Suprapubic skin (tissue), 4 donors: ENCODE measurements at places on chromosomes 6 and 20.

DNA sequence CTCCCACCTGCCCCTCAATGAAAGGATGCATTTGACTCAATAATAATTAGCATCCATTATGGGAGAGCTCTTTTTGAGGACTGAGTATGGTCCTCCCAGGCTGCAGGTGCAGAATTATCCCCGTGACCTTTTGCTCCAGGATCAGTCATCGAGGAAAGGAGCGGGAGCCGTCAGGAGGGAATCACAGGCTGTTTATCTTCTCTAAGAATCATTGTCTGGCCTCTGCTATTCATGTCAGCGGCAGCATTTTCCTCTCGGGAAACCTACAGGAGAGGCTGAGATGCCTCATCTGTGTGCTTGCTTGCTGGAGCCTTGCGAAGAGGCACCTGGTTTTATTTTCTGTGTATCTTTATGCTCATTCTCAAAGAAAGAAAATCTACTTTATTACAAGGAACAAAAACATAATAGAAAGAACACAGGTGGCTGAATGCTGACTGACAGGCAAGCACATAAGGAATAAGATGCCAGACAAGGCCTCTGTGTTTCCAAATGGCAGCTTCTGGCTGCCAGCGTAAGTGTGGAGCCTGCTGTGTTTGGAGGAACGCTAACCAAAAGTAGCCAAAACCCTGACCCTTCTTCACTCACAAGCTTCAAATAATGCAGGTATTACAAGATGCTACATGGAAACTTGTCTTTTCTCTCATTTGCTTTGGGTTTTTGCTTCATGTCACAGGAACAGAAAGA, 539.1 kb upstream of the MARCKS start:
- no peaks in the 10 kb centered on the region for H3K27me3 ChIP-seq
- no peaks in the 10 kb centered on the region for H3K36me3 ChIP-seq
- no peaks in the 10 kb centered on the region for H3K4me1 ChIP-seq
- no peak overlapping the region for H3K27ac ChIP-seq
- DNase-seq = no peak

GRCh38 chr6:103122766-103123601, 1729.5 kb downstream of the GRIK2 start:
- DNase-seq = no peak
- H3K27me3 ChIP-seq = no peaks in the 10 kb centered on the region
- no peaks in the 10 kb centered on the region for H3K4me1 ChIP-seq
- H3K4me3 ChIP-seq = no peak overlapping the region
- H3K27ac ChIP-seq = no peak overlapping the region

- H3K36me3 ChIP-seq = no peaks in the 10 kb centered on the region
- H3K27ac ChIP-seq = no peak overlapping the region
- peaks cover 3% of the 10 kb centered on the region for H3K4me1 ChIP-seq
Observed at GRCh38 chr20:32040142-32040953, 11.7 kb upstream of the HCK start.

DNA sequence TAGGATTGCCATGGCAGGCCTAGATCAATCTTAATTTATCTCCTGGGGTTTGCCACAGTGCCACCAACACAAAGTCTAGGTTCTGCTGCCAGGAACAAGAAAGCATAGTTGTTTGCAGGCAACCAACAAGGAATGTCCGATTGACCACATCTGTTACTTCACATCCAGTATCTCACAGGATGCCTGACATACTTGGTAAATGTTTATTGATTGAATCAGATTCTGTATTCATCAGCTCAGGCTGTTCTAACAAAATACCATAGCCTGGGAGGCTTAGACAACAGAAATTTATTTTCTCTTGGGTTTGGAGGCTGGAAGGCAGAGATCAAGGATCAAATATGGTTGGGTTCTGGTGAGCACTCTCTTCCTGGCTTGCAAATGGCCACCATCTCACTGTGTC, 26.3 kb upstream of the MC3R start:
- no peak overlapping the region for H3K27ac ChIP-seq
- DNase-seq = no peak
- no peak overlapping the region for H3K4me3 ChIP-seq
- H3K27me3 ChIP-seq = no peaks in the 10 kb centered on the region
- H3K36me3 ChIP-seq = no peaks in the 10 kb centered on the region
- H3K4me1 ChIP-seq = peaks cover 11% of the 10 kb centered on the region

DNA sequence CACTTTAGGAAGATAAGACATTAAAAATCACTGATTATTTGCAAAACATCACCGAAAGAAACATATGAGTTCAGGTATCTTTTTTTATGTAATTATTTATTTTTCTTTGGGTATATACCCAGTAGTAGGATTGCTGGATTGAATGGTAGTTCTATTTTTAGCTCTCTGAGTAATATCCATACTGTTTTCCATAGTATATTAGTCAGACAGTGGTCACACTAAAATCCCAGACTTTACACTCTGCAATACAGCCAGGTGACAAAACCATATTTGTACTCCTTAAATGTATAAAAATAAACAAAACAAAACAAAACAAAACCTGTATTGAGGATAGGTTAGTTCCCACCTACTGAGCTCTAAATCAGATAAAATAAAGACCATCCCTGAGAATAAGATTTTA, 1024.3 kb upstream of the EYS start:
- DNase-seq = no peak
- H3K27ac ChIP-seq = no peak overlapping the region
- H3K27me3 ChIP-seq = no peaks in the 10 kb centered on the region
- H3K4me3 ChIP-seq = no peak overlapping the region
- no peaks in the 10 kb centered on the region for H3K4me1 ChIP-seq

GRCh38 chr6:24600903-24601302, 45.1 kb downstream of the KIAA0319 start:
- no peak overlapping the region for H3K27ac ChIP-seq
- no peaks in the 10 kb centered on the region for H3K27me3 ChIP-seq
- DNase-seq = no peak
- no peak overlapping the region for H3K4me3 ChIP-seq

- H3K27me3 ChIP-seq = no peaks in the 10 kb centered on the region
- no peak overlapping the region for H3K4me3 ChIP-seq
- DNase-seq = no peak
- no peak overlapping the region for H3K27ac ChIP-seq
- H3K4me1 ChIP-seq = no peaks in the 10 kb centered on the region
Observed at GRCh38 chr6:131004387-131004755, 58.7 kb downstream of the EPB41L2 start.

GRCh38 chr6:141261016-141261671, 871.6 kb upstream of the GJE1 start:
- H3K27ac ChIP-seq = no peak overlapping the region
- H3K4me3 ChIP-seq = no peak overlapping the region
- peak; percentile 70 for DNase-seq
- no peaks in the 10 kb centered on the region for H3K36me3 ChIP-seq
- H3K4me1 ChIP-seq = no peaks in the 10 kb centered on the region

- no peak for DNase-seq
- H3K4me1 ChIP-seq = peaks cover 1% of the 10 kb centered on the region
- H3K27me3 ChIP-seq = peaks cover 5% of the 10 kb centered on the region
- H3K27ac ChIP-seq = no peak overlapping the region
Observed at GRCh38 chr20:2745060-2745910, 52.7 kb downstream of the EBF4 start.

DNA sequence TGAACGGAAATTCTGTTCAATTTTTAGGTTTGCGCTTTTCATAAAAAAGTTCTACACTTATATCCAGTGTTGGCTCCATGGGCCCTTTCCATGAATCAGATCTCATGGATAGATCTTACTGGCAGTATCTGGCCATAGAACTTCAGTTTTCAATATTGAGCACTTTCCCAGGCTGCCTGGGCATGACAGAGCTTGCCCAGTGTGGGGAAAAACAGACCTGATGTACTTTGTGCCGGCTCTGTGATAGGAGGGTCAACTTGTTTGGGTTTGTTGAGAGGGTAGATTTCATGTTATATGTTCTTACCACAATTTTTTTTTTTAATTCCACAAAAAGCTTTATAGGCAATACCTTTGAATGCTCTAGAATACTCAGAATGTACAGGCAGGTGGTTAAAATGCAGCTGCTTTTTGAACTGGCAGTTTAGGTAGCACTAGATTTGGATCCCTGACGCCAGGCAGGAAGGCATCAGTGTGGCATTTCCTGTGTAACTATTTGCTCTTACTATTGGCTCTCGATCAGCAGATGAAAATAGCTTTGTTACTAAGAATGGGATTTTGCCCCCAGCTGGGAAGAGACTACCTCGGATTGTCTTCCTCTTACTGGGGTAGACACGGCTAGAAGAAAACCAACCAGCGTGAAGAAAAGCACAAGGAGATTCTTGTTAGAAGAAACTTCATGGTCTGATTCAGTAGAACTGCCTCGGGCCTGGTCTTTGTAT, 404.9 kb upstream of the SOX4 start:
- no peaks in the 10 kb centered on the region for H3K36me3 ChIP-seq
- DNase-seq = no peak
- no peak overlapping the region for H3K27ac ChIP-seq
- H3K27me3 ChIP-seq = no peaks in the 10 kb centered on the region

DNA sequence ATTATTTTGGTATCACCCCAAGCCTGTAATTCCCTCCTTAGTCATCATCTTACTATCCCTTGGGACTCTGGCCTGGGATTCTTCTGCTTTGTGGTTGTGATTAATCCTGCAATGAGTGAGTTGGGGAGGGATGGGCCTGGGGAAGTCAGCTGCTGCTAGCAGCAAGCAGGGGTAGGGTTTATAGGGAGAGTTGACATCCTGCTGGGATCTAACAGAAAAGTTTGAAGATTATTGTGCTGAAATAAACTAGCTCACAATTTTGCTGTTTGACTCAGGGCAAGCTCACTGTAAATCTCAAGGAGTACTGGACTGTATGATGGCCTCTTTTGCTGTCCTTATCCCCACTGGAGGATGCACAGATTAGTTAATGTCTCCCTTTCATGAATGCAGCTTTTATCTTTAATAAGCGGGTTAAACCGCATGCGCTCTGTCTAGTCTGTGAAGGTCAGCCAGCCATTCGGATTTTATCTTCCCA, 83.4 kb downstream of the JARID2 start:
- no peaks in the 10 kb centered on the region for H3K36me3 ChIP-seq
- H3K4me3 ChIP-seq = no peak overlapping the region
- no peak for DNase-seq
- H3K4me1 ChIP-seq = peaks cover 41% of the 10 kb centered on the region
- H3K27me3 ChIP-seq = no peaks in the 10 kb centered on the region

GRCh38 chr20:19269737-19270340, 57.4 kb downstream of the SLC24A3 start:
- H3K4me3 ChIP-seq = no peak overlapping the region
- H3K27me3 ChIP-seq = no peaks in the 10 kb centered on the region
- H3K36me3 ChIP-seq = no peaks in the 10 kb centered on the region
- H3K4me1 ChIP-seq = peaks cover 8% of the 10 kb centered on the region
- no peak overlapping the region for H3K27ac ChIP-seq

- H3K4me3 ChIP-seq = no peak overlapping the region
- H3K27me3 ChIP-seq = peaks cover 46% of the 10 kb centered on the region
- no peak for DNase-seq
- no peak overlapping the region for H3K27ac ChIP-seq
- no peaks in the 10 kb centered on the region for H3K36me3 ChIP-seq
- H3K4me1 ChIP-seq = peaks cover 17% of the 10 kb centered on the region
Observed at GRCh38 chr20:2820896-2821869, 5.0 kb downstream of the TMEM239 start.

DNA sequence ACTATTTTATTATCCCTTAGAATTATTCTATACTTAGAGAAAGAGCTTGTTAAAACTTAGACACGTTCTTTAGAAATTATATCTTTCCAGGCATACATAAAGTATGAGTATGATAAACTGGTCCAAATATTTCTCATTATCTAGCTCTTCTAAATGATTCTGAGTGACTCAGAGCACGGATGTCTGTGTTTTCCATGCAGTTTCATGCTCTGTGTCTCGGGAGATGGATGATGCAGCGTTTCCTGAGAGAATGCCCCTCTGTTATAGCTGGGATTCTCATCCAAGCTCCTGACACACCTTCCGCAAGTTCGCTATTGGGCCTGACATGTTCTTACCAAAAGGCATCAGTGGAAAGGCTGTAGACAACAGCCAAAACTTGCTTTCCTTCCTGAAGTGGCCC, 19.3 kb downstream of the SIRT5 start:
- no peaks in the 10 kb centered on the region for H3K27me3 ChIP-seq
- H3K27ac ChIP-seq = no peak overlapping the region
- no peak overlapping the region for H3K4me3 ChIP-seq
- no peaks in the 10 kb centered on the region for H3K4me1 ChIP-seq
- peaks cover 62% of the 10 kb centered on the region for H3K36me3 ChIP-seq

DNA sequence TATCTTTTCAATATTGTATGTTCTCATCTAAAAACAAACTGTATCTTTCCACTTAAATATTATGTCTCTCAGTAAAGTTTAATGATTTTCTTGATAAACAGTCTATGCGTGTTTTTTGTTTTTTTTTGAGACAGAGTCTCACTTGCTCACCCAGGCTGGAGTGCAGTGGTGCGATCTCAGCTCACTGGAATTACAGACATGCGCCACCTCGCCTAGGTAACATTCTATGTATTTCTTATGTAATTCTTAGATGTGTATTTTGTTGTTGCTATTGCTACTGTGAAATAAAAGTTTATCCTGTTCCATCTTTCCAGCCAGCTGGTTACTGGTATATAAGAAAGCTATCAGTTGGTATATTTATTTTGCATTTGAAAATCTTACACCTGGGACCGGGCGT, 29.4 kb downstream of the ABHD12 start:
- no peak for DNase-seq
- no peaks in the 10 kb centered on the region for H3K36me3 ChIP-seq
- no peak overlapping the region for H3K27ac ChIP-seq
- no peaks in the 10 kb centered on the region for H3K27me3 ChIP-seq

- no peaks in the 10 kb centered on the region for H3K36me3 ChIP-seq
- H3K27me3 ChIP-seq = no peaks in the 10 kb centered on the region
- peak overlapping the region; percentile 24 for H3K27ac ChIP-seq
- no peak for DNase-seq
Observed at GRCh38 chr6:160238761-160239751, 19.6 kb downstream of the SLC22A2 start.

DNA sequence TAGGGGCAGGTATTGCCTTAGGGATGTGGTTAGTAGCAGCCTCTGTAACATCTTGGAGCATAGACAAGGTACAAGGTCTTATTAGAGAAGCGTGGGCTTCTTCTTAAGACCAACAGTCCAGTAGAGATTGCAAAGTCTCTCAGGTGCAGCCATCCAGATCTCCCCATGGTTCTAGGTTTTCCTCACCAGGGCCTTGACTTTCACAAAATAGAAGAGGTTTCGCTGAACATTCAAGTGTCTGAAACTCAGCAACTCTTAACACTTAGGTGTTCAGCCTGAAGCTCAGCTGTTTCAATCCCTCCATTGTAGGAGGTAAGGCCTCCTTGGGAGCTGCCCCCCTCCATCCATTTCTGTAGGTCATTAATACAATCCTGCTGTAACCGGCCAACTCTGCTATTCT, 44.4 kb downstream of the GOPC start:
- H3K4me3 ChIP-seq = no peak overlapping the region
- H3K27ac ChIP-seq = no peak overlapping the region
- no peak for DNase-seq
- H3K36me3 ChIP-seq = peaks cover 18% of the 10 kb centered on the region
